ENCODE measurements at places on chromosomes 4 and X. TPM values are rescaled to one million over a fixed set of nuclear protein-coding genes. Genes with fewer than 3 reads are reported as not detected.

The CD40LG gene
- total RNA-seq, result not detected

The SCD5 gene
- total RNA-seq, result 4.4 TPM

The RRAGB gene
- total RNA-seq, result 20.2 TPM

The OSTC gene
- total RNA-seq, result 85.6 TPM

The JCHAIN gene
- not detected for total RNA-seq

The ANOS1 gene
- total RNA-seq, result 7.2 TPM

The RS1 gene
- not detected for total RNA-seq

The SSX4 gene
- not detected for total RNA-seq

The MFSD8 gene
- 14.9 TPM for total RNA-seq

The GPR82 gene
- not detected for total RNA-seq

The SOD3 gene
- total RNA-seq, result 112 TPM

The TRMT10A gene
- 16.6 TPM for total RNA-seq

The SOX3 gene
- 0.78 TPM for total RNA-seq

The PPP1R2C gene
- total RNA-seq, result not detected

The SMIM43 gene
- total RNA-seq, result not detected

The DRP2 gene
- total RNA-seq, result not detected

The ADRA2C gene
- 17.6 TPM for total RNA-seq

The USP17L5 gene
- total RNA-seq, result not detected

The GUCY1B1 gene
- 35.6 TPM for total RNA-seq

The ASB5 gene
- not detected for total RNA-seq

The ARHGAP6 gene
- 0.81 TPM for total RNA-seq

The MAN2B2 gene
- total RNA-seq, result 8.3 TPM

The ARSJ gene
- 22.7 TPM for total RNA-seq

The PNMA6A gene
- 11.8 TPM for total RNA-seq

The LRP2BP gene
- 0.14 TPM for total RNA-seq

The POF1B gene
- total RNA-seq, result not detected

The ETDA gene
- not detected for total RNA-seq

The PDE5A gene
- 2.5 TPM for total RNA-seq

The NDP gene
- not detected for total RNA-seq

The CCNQ gene
- 57.1 TPM for total RNA-seq

The PPBP gene
- total RNA-seq, result not detected

The EXOC1 gene
- total RNA-seq, result 13.8 TPM

The SERTM2 gene
- total RNA-seq, result not detected

The MAGEC1 gene
- total RNA-seq, result not detected
